ENCODE measurements at places on chromosomes 12 and 14.

DNA sequence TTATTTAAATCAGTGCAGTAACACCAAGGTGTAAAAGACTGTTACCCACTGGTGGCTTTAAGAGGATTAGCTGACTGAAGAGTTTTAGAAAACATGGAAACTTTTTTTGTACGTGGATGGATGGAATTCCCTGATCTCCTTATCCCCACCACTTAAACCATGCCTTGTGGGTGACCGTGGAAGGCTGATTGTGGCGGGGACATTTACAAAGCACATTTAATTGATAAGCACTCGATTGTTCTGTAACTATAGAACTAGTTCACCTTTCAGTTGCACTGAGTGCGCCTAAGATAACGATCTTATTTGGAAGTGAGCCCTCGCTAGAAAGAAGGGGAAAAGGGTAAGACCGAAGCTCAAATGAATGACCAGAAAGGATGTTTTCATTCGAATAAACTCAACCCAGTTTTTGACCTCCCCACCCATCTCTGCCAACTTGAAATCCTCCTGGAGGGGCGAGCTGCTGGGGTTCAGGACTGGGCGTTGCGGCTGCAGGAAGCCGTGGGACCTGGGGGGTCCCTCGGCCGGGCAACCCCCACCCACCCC lies 688 bp upstream of the RASSF3 start:
- no peaks in the 10 kb centered on the region for H3K36me3 ChIP-seq
- H3K27me3 ChIP-seq: no peaks in the 10 kb centered on the region
- H3K4me1 ChIP-seq: peaks cover 10% of the 10 kb centered on the region
- peak; percentile 41 for DNase-seq
- peak overlapping the region; percentile 69 for H3K4me3 ChIP-seq

DNA sequence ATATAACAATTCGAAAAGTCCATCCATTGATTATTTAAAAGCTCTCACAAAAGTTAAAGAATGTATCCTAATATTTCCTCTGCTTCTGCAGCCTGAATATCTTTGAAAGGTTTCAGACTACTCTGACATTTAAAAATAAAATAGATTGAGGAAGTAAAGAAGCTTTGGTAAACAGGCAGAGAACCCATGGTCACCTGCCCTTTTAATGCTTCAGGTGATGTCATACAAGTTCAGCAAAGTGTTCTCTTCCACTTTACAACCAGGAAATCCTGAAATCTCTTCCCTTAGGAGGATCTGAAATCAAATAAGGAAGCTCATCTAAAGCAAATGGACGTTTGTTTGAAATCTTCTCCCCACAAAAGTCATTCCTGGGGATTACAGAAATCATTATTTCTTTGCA lies 322.4 kb downstream of the PDZRN4 start:
- no peak overlapping the region for H3K27ac ChIP-seq
- H3K4me1 ChIP-seq: no peaks in the 10 kb centered on the region
- no peaks in the 10 kb centered on the region for H3K36me3 ChIP-seq
- H3K4me3 ChIP-seq: no peak overlapping the region

DNA sequence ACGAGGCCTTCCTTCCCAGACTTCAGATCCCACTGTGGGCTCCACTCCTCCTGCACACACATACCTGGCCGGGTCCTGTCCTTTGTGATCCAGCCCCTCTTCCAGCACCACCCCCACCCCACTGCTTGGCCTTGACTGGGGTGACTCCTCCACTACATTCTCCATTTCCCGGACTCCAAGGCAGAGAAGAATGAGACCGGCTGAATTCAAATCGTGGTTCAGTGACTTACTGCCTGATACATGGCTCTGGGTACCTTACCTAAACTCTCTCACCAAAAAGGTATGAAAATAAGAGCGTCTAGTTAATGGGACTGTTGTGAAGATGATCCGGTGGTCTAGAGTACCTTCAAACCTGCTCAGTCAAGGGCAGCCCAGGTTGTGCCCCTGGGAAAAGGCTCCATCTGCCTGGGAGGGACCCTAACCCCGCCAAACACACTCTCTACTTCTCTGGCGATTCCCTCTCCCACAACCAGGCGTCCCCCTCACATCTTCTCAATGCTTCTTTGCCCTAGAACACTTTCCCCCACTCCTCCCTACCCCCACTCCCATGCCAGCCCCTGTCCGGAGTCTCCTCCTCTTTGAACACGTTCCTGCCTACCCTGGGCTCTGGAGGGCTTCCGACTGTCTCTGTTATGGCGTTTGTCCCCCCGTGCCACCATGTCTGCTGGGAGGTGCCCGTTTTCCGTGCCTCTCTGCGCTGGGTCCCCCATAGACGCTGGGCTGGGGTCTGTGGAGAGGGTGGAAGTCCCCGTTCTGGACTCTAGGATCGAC lies 1.5 kb upstream of the ZBTB42 start:
- peaks cover 34% of the 10 kb centered on the region for H3K4me1 ChIP-seq
- peak overlapping the region; percentile 54 for H3K4me3 ChIP-seq
- H3K27me3 ChIP-seq: no peaks in the 10 kb centered on the region
- H3K27ac ChIP-seq: no peak overlapping the region

DNA sequence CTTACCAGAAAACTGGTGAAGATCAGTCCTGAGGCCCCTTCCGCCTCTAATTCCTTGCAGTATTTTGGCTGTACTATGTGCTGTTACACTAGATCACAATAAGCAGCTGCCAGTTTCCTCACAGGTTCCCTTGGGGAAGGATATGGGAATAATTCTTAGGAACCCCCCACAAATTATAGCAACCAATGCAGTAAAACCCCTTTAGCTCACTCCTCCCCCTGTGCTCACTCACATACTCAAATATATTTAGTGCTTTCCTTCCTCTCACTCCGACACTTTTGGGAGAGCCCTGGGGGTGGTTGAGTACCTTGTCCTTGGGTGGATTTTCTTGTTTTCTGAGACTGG lies 162.7 kb downstream of the ETV6 start:
- peaks cover 4% of the 10 kb centered on the region for H3K4me1 ChIP-seq
- no peaks in the 10 kb centered on the region for H3K36me3 ChIP-seq
- no peak overlapping the region for H3K27ac ChIP-seq

GRCh38 chr14:97411938-97412612 lies 614.9 kb downstream of the VRK1 start:
- no peaks in the 10 kb centered on the region for H3K36me3 ChIP-seq
- no peaks in the 10 kb centered on the region for H3K4me1 ChIP-seq
- 0 out of 2 replicates have a peak overlapping the region, but pooled peaks have one; percentile 8 for H3K27ac ChIP-seq
- no peak for DNase-seq

- H3K4me1 ChIP-seq: peaks cover 39% of the 10 kb centered on the region
- no peaks in the 10 kb centered on the region for H3K36me3 ChIP-seq
- DNase-seq: no peak
- peak overlapping the region; percentile 86 for H3K27ac ChIP-seq
- H3K27me3 ChIP-seq: no peaks in the 10 kb centered on the region
Observed at GRCh38 chr12:11794751-11795150, 145.3 kb downstream of the ETV6 start.

GRCh38 chr12:57040211-57040610 lies 9.7 kb downstream of the MYO1A start:
- no peaks in the 10 kb centered on the region for H3K36me3 ChIP-seq
- no peak overlapping the region for H3K4me3 ChIP-seq
- no peak for DNase-seq
- H3K27ac ChIP-seq: no peak overlapping the region

GRCh38 chr12:39010406-39010805 lies 105.0 kb upstream of the CPNE8 start:
- no peak for DNase-seq
- peaks cover 12% of the 10 kb centered on the region for H3K4me1 ChIP-seq
- H3K27me3 ChIP-seq: no peaks in the 10 kb centered on the region
- H3K36me3 ChIP-seq: no peaks in the 10 kb centered on the region
- H3K4me3 ChIP-seq: no peak overlapping the region

DNA sequence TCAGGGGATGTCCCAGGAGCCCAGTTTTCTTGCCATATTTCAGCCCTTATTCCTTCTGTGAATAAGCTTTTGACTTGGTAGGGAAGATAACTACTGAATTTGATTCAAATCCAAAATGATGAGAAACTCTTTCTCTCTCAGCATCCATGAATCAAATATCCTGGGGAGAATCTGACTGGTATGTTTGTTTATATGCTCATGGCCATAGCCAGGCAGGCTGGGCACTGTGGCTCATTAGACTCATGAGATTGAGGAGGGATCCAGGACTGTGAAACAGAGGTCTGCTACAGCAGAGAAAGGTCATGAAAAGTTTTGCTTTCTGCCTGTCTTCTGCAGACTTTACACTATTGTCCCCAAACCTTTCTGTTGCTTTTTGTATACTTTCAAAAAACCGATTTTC lies 346.4 kb upstream of the ATP2B1 start:
- no peak overlapping the region for H3K27ac ChIP-seq
- H3K27me3 ChIP-seq: no peaks in the 10 kb centered on the region
- no peak overlapping the region for H3K4me3 ChIP-seq
- DNase-seq: no peak
- H3K4me1 ChIP-seq: peaks cover 13% of the 10 kb centered on the region

DNA sequence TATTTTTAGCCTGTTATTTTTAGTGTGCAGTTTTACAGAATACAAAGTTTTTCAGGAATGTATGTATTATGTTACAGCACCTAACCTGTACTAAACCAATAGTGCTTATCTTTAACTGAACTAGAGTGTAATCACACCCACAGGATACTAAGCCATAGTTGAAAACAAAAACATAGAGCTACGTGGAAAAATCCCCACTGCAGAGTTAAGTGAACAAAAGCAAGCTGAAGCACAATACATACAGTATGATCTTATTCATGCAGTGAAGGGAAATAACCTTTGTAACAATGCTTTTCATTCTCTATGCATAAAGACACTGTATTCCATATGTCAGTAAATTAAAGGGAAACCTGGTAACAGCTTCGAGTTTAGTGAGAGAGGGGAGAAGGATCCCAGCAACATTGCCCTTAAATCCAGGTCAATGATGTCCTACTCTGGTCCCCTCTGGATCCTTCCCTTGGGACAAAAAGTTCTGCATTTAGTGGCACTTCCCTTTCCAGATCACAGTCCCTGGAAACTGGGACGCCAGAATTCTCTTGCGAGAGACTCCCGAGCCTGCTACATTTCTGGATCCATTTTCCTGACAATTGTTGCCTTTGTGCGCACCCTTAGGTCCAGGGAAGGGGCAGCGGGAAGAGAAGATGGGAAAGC lies 121.3 kb upstream of the CCND2 start:
- no peak for DNase-seq
- no peak overlapping the region for H3K27ac ChIP-seq
- no peaks in the 10 kb centered on the region for H3K4me1 ChIP-seq
- H3K27me3 ChIP-seq: peaks cover 12% of the 10 kb centered on the region
- no peaks in the 10 kb centered on the region for H3K36me3 ChIP-seq
- H3K4me3 ChIP-seq: no peak overlapping the region

- peak; percentile 42 for DNase-seq
- H3K27ac ChIP-seq: no peak overlapping the region
- H3K4me1 ChIP-seq: no peaks in the 10 kb centered on the region
- H3K36me3 ChIP-seq: no peaks in the 10 kb centered on the region
Observed at GRCh38 chr12:80622271-80622670, 85.2 kb upstream of the MYF6 start.
